ENCODE measurements at places on chromosomes 3 and 15.

GRCh38 chr3:4935347-4935746 is 43.9 kb upstream of the BHLHE40 start:
- no peak for DNase-seq

DNA sequence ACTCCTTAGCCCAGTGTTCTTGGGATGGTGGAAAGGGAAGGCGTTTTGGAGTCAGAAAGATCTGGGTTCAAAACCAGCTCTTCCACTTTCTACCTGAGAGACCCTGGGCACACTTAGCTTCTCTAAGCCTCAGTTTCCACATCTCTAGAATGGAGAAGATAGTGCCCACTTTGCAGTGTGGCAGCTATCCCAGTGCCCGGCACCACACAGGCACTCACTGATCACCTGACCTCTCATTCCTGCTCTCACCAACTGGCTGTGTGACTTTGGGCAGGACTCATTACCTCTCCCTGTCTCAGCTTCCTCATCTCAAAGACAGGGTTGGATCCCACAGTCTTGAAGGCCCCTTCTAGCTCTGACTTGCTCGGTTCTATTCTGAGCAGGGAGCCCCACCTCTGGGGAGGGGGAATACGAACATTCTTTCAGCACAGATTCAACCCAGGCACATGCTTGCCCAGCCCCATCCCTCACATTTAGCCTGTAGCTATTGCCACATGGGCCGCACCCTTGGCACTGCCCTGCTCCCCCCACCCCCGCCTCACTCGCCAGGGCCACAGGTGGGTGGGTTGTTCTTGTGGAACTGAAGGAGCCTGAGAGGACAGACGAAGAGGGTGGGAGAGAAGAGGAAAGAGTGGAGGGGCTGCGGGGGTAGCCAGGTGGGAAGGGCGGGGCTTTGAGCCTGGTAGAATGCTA is 39.2 kb downstream of the EPHB3 start:
- DNase-seq, result no peak

- DNase-seq, result no peak
Observed at GRCh38 chr15:56616551-56616950, 116.8 kb downstream of the ZNF280D start.

DNA sequence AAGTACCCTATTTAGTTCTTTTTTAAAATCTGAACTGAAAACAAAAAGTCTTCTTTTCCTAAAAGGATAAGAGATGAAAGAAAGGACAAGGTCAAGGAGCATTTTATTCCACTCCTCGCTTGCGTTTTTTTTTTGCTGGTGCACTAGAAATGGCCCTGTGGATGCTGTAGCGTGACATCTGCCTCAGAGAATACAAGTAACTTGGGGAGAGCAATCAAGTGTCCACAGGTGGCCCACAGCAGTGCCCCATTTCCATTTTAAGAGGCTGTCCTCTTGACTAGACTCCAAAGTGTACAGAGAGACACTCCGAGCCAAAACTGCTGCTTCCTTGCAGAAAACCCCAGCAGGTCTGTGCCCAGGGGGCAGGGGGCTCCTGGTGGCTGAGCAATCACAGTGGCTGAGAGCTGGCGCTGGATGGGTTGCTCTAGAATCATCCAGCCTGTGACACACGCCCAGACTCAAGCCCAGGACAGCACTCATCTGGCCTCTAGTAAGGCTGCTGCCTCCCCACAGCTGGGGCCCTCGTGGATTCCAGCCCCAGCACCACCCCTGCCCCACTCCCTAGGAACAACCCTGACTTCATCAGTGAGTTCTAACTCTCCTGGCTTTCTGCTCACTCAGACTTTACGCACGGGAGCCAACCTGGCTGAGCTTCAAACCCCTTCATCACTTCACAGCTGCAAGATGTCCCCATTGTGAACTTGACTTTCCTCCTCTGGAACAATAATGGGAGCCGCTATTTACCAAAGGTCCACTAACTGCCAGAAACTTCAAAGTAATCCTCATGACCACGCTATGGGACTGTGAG is 71.1 kb upstream of the SPATA12 start:
- DNase-seq, result no peak

- no peak for DNase-seq
Observed at GRCh38 chr15:48522123-48522522, 123.4 kb downstream of the FBN1 start.

DNA sequence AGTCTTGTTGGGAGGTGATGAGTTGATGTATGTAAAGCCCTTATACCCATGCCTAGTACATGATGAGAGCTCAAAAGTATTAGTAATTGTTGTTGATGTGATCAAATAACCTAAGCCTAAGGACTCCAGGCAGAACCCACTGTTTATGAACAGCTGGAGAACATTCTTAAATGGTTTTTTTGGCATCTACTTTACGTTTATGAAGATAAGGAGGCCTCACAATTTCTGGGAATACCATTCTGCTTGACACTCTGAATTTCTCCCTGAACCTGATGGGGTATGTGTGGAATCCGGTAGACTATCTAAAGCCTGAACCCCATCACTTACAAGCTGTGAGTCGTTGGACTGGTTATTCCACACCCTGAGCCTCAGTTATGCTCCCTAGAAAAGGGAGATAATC is 244.6 kb upstream of the WNT5A start:
- no peak for DNase-seq

DNA sequence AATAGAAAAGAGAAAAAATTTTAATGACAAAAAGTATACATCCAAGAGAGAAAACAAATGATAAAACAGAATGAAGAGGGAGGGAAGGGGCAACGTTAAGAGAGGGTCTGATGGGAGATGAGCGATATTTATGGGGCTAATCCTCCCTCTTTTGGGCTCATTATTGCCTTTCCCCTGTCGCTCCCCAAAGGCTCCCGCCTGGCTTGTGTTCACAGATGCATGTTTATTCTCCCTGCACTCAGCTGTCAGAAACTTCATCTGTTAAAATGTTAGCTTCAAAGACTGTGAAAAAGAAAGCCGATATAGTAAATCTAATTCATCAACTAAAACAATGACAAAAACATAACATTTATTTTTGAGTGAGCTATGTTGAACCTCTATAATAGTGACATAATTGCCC is 74.3 kb downstream of the GABRB3 start:
- DNase-seq, result no peak

DNA sequence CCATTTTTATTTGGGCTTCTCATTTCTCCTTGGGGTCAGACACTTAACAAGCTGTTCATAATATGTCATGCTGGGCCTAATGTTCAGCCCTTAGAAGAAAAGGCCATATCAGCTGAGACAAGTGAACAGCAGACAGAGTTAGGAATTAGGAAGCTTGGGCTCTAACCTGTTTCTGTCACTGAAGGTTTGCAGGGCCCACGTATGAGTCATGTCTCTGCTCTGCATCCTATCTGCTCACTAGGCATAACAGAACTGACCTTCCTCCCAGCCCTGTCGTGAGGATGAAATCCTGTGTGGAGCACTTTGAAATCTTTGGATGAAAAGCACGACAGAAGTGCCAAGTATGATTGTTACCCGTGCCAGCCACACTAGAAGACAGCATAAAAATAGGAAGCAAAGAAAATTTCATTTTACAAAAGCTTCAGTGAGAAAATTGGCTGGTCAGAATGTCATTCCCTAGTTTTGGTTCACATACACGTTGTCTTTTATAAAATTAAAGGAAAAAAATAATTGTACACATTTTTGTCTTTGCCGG is 26.5 kb upstream of the CD47 start:
- DNase-seq, result no peak

DNA sequence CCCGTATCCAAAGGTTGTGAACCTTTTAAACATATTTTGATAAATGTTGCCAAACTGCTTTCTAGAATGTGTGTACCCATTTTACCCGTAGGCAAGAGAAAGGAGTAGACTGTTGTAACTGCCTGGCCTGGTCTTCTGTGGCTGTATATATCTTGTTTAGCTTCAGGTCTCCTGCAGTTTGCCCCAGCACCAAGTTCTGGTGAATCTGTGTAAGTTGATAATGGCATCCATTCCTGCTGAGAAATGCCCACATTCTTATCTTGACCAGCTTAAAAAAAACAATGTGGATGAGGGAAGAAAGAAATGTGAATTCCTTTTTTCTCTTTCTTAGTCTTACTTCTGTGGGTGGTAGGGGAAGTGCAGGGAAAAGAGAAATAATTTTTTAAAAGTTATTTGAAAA is 53.3 kb upstream of the TLE3 start:
- no peak for DNase-seq

DNA sequence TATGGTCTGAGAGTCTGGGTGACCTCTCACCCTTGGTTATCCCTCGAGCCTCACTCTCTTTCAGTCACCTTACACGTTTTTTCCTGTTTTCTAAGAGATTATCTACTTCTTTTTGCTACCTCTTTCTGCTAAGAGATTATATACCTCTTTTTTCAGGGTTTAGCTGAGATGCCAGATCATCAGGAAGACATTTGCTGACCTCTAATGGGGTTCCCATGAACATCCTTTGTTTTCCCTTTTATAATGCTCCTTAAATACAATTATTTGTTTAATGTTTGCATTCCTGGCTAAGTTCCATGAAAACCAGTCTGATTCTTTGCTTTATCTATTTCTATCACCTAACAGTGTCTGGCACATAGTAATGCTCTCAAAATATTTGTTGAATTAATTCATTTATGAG is 39.6 kb downstream of the LEKR1 start:
- DNase-seq, result no peak

GRCh38 chr3:151926956-151927355 is 53.5 kb downstream of the SUCNR1 start:
- DNase-seq, result no peak

- DNase-seq, result no peak
Observed at GRCh38 chr3:110905121-110905520, 166.5 kb upstream of the NECTIN3 start.

DNA sequence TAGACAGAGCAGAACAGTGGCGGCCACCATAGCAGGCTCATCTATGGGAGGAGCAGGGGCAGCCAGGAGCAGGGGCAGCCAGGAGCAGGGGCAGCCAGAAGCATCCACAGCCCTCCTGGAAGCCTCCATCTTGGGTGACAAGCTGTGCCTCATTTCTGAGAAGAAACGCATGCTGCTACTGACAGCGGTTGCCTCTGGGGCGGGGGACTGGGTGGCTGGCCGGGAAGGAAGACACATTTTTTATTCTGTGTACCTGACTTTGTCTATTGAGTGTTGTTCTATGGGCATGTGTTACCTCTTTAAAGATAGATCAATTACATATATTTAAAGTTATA is 71.5 kb upstream of the KLF13 start:
- DNase-seq, result no peak

- no peak for DNase-seq
Observed at GRCh38 chr3:64673159-64673715, 14.6 kb downstream of the ADAMTS9 start.

- DNase-seq, result no peak
Observed at GRCh38 chr3:97201814-97202213, 387.4 kb downstream of the EPHA6 start.

- DNase-seq, result no peak
Observed at GRCh38 chr3:43071313-43071893, 34.5 kb downstream of the POMGNT2 start.

DNA sequence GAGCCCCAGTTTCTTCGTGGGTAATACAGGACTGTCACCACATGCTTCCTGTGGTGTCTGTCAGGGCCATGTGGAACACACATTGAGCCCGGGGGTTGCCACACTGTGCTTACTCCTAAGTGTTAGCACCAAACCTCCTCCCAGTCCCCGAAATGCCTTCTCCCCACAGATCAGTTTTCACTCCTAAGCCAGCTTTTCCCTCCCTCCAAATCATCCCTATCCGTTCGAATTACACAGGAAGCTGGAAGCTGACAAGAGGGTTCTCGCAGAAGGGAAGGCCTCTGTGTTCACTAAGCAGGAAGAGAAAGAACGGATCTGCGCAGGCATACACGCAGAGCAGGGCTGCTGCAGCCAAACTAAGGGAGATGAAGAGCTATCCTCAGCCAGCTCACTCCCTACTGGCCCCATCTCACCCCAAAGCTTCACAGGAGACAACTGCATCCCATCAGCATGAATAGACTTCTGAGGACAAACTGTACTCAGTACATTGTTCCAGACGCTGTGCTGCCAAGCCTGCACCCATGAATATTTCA is 32.3 kb downstream of the XXYLT1 start:
- no peak for DNase-seq

- no peak for DNase-seq
Observed at GRCh38 chr3:71008350-71008935, 575.1 kb downstream of the FOXP1 start.

GRCh38 chr3:124611520-124611919 is 118.7 kb upstream of the UMPS start:
- DNase-seq, result no peak

- no peak for DNase-seq
Observed at GRCh38 chr3:16067837-16068471, 106.5 kb upstream of the GALNT15 start.

- DNase-seq, result no peak
Observed at GRCh38 chr3:129424185-129424841, 4.1 kb downstream of the EFCAB12 start.

- no peak for DNase-seq
Observed at GRCh38 chr15:52661909-52662308, 17.3 kb downstream of the ATOSA start.

GRCh38 chr15:93330912-93331544 is 242.0 kb upstream of the RGMA start:
- DNase-seq, result no peak

- DNase-seq, result no peak
Observed at GRCh38 chr3:108301695-108302404, 5.5 kb downstream of the HHLA2 start.

DNA sequence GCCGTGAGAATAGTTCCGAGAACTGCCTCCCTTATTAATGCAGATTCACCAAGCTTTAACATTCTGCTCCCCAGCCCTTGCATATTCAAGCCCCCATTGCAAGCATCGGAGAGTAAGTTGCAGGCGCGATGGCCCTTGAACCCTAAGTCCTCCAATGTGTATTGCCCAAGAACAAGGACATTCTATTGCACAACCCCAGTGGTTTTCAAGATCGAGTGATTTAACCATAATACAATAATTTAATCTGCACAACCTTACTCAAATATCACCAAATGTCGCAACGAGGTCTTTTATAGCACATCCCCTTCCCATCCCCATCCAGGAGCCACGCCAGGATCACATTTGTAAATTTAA is 21.7 kb upstream of the PLXND1 start:
- DNase-seq, result no peak

DNA sequence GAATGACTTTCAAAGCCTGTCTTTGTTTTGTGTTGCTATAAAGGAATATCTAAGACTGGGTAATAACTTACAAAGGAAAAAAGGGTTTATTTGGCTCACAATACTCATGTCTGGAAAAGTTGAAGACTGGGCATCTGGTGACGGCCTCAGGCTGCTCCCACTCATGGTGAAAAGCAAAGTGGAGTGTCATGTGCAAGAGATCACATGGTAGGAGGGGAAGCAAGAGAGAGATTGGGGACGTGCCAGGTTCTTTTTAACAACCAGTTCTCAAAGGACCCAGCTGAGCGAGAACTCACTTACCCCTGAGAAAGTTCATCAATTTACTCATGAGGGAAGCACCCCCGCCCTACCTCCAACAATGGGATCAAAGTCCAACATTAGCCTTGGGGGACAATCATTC is 929.4 kb downstream of the ROBO1 start:
- no peak for DNase-seq
